Stimulated activated CD4-positive, alpha-beta T cell treated with anti-CD3 and anti-CD28 coated beads, Interleukin-1b, Interleukin-23, amount 100 ng/mL, for 1 hour (primary cell): ENCODE measurements at places on chromosomes 6 and 20.

GRCh38 chr6:137237413-137238170, 18.4 kb upstream of the IFNGR1 start:
- no peak for DNase-seq

DNA sequence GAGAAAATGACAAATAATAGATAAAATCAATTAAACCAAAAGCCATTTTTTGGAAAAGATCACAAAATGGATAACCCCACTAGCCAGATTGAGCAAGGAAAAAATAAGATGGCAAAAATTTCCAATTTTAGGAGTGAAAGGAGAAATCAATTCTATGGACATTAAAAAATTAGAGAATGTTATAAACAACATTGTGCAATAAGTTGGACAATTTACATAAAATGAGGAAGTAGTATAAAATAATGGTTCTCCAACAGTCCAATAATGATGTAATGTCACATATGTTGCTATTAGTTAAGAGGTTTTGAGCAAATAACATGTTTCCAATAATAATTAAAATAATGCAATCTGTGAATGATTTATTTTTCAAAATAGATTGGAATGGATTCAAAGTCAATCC, 3.1 kb upstream of the SNAP91 start:
- no peak for DNase-seq

GRCh38 chr20:56443654-56444540, 24.5 kb upstream of the RTF2 start:
- DNase-seq = no peak

DNA sequence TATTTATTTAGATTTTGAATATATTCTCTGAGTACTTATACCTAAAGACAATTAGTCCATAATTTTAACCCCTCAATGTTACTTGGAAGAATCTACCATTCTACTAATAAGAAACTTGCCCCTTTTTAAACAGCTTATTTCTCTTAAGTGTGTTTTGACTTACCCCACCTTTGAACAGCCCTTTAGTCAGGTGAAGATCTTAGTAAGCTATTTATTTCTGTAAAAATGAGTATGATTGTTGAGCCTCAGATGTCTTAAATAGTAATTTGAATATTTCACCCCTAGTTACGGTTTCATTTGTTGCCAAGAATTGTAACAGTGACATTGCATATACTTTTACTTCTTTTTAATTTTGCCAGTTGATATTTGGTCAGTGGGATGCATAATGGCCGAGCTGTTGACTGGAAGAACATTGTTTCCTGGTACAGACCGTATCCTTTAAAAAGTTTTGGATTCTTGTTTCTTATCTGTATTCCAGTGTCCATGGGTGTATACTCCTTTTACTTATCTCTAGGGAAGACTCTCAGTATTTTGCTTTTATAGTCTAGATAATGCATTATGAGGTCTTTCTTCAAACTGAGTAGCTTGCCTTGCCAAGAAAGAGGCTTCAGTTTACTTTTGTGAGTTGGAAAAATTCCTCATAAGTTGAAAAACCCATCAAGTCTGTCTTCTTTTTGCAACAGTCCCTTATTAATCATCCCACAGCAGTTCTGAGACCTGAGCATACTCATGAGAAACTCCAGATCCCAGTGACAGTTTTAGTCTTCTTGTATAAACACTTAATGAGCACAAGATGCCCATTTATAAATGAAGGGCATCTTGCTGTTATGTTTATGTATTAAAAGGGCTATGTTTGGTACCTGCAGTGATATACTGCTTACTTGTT, 48.8 kb downstream of the MAPK14 start:
- no peak for DNase-seq

DNA sequence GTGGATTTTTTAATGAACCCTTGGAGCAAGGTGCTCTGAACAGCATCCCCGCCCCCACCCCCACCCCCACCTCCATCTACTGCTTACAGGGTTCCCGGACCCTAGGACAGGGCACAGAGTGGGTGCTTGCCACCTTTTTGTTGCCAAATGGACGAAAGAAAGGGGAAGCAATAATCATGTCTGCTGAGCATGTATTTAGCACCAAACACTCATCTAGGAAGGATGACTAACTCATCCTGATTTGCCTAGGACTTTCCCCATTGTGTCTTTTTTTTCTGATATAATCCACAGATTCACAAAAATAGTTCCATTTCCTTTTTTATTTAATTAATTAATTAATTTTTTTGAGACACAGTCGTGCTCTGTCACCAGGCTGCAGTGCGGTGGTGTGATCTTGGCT, 1.2 kb upstream of the PLTP start:
- DNase-seq = no peak

DNA sequence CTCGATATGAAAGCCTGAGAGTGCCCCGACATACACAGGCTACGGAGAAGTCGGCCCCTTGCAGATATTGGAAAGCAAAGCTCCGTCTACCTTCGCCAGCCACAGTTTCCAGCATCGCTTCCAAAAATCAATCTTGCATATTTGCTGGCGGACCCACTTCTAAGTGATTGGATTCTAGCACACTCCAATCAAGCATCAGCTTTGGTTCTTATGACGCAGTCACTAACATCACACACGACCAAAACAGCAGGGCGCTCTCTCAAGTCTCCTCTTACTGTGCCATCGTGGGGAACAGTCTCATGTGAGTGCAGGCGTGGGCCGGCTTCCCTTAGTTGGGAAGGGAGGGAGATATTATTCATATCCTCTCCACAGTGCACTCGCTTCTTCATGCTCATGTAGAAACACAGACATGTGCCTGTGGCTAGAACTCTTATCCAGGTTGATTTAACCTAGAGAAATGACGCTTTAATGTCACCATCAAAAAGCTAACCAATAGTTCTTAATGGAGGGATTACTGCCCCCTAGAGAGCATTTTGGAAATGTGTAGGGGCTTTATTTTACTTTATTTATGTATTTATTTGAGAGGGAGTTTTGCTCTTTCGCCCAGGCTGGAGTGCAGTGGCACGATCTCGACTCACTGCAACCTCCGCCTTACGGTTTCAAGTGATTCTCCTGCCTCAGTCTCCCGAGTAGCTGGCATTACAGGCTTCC, 229.8 kb downstream of the SOD2 start:
- DNase-seq = no peak

DNA sequence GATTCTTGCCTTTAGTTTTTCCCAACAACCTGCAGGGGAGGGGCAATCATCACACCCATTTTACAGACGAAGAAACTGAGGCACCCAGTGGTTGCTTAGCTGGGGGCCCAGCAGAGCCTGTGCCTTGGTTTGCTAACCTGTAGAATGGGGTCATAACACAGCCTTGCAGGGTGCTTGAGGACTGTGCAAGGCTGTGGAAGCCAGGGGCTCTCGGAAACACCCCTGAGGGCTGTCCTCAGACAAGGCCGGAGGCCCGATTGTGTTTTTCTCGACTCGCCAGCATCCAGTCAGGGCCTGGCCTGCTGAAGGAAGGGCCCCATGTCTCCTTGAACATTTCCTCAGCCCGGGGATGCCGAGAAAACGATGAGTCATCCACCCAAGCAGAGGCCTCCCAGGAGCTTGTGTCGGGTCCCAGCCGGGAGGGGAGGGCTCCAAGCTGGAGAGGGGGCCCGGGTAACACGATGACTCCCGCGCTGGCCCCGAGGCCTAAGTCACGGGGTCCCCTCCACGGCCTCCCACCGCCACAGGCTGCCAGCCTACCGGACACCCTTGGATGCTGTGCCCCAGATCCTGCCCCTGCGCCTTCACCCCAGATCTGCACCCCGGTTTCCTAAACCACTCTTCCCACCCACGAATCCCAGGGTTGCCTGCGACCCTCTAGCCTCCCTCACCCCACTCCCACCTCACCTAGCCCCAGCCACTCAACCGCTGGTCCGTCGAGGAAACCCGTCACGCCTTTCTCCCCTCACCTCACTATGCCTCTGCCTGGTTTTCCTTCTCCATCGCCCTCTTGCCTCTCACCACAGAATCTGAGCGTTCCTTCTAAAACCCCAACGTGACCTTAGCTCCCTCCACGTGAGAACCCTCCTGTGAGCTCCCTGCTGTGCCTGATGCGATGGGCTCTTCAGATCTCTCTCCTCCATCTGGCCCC, 10.6 kb downstream of the NOL4L start:
- no peak for DNase-seq

DNA sequence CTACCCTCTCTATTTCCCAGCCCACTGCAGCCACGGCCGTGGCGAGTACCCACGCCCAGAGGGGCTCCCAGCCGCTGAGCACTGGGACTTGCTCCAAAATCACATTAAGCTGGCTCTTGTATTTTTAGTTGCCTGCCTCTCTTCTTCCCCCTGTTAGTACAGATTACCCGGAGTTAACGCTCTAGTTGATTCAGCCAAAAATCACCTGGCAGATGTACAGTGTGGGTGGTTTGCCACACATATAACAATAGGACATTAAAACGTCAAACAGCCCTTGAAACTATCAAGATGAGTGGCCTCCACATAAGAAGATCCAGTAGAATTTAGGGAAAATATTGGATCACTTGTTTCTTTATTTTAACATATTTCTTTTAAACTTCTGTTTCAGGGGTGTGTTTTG, 268.8 kb upstream of the PRDM1 start:
- no peak for DNase-seq

GRCh38 chr6:109768485-109768884, 77.4 kb downstream of the FIG4 start:
- no peak for DNase-seq

DNA sequence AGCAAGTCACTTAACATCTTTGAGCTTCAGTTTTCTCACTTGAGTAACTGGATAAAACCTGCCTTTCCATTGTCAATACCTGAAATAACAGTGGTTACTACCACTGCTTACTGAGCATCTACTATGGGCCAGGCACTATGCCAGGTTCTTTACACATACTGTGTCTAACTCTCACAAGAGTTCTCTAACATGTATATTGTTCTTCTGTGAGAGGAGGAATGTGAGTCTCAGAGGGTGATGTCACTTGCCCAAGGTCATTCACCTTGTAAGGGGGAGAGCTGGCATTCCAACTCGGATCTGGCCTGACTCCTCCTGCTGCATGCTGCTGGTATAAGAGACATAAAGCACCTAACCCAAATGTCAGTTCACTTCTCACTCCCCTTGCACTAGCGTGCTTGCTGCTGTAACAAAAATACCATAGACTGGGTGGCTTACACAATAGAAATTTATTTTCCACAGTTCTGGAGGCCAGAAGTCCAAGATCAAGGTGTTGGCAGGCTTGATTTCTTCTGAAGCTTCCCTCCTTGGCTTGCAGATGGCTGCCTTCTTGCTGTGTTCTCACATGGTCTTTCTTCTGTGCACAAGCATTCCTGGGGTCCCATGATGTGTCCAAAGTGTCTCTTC, 21.9 kb upstream of the SGK2 start:
- no peak for DNase-seq
